Esophagus squamous epithelium (tissue), 5 donors: ENCODE measurements at places on chromosomes 3 and 15. TPM values are rescaled to one million over a fixed set of nuclear protein-coding genes. Genes with fewer than 3 reads are reported as not detected.

Gene SKIL
- total RNA-seq = 25.5 TPM

Gene ZNF660
- total RNA-seq = 0.04 TPM

Gene ADPRH
- 5.1 TPM for total RNA-seq

Gene CGGBP1
- 46.3 TPM for total RNA-seq

Gene MYEF2
- total RNA-seq = 4.4 TPM

Gene SLC12A1
- not detected for total RNA-seq

Gene MAPKAPK3
- total RNA-seq = 51.4 TPM

Gene GHRL
- 1.5 TPM for total RNA-seq

Gene STRIT1
- total RNA-seq = not detected

Gene PPP1R14D
- total RNA-seq = not detected

Gene CEP19
- 1.3 TPM for total RNA-seq

Gene CLDN18
- total RNA-seq = not detected

Gene WDR49
- total RNA-seq = 9.5 TPM
